ENCODE measurements at places on chromosomes 1 and 21. TPM values are rescaled to one million over a fixed set of nuclear protein-coding genes. Genes with fewer than 3 reads are reported as not detected.

The TNFRSF8 gene
- total RNA-seq = 26.1 TPM

DNA sequence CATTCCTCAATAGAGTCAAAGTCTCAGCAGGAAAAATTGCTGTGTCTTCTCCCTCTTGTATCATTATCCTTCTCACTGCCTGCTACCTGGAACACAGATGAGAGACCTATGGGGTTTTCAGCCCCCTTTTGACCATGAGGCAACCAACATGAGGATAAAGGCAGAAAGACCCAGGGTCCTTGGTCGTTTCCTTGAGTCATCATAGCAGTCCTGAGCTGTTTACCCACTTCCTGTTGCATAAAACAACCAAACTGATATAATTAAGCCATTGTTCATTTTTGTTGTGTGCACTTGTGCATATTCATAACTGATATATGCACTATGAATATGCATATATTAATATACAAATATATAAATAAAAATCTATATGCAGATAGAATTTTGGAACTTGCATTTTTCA is 188.3 kb upstream of the MAP1LC3C start:
- H3K27me3 ChIP-seq = no peaks in the 10 kb centered on the region
- H3K27ac ChIP-seq = no peak overlapping the region
- H3K36me3 ChIP-seq = no peaks in the 10 kb centered on the region
- DNase-seq = no peak

DNA sequence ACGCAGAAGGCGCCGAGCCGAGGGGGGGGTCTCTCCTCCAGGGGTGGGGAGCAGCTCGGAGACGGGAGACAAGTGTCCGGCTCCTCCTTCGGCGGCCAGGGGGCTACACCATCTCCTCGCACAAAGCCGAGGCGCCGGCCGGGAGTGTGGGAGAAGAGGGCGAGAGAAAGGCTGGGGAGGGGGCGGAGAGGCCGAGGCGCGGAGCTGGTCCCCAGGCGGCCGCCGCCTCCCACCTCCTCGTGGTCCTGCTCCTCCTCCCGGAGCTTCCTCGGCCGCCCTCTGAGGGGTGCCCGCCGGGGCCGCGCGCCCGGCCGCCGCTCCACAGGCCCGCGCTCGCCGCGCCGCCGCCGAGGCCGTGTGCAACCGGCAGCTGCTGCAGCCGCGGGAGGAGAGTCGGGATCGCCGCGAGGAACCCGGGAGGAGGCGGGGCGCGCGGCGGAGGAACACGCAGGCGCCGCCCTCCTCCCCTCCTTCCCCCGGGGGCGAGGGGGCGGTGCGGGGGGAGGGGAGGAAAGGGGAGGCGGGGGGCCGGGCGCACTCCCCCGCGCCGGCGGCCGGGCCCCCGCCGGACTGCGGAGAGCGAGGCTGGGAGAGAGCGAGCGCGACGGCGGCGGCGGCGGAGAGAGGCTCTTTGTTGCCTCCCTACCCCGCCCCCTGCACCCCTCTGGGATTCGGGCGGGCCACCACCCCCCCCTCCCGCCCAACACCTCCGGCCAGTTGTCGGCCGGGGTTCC is at the start of gene ENAH:
ENAH (minus strand) TSS at position 395 of the 734 bp plus-strand sequence. CDS start 433 bp downstream, outside the sequence.
- peak; percentile 88 for DNase-seq
- H3K4me3 ChIP-seq = peak within 1 kb of the TSS; percentile 98
- peaks cover 31% of the 10 kb centered on the region for H3K4me1 ChIP-seq
- H3K27ac ChIP-seq = peak within 1 kb of the TSS; percentile 99
- no peaks in the 10 kb centered on the region for H3K36me3 ChIP-seq

GRCh38 chr1:245216366-245217115 is 61.8 kb downstream of the KIF26B start:
- DNase-seq = peak; percentile 34
- H3K4me3 ChIP-seq = no peak overlapping the region
- H3K27me3 ChIP-seq = no peaks in the 10 kb centered on the region
- H3K4me1 ChIP-seq = peaks cover 14% of the 10 kb centered on the region

The PTPRU gene
- 105 TPM for total RNA-seq

The TMEM52 gene
- 13.4 TPM for total RNA-seq

GRCh38 chr1:55423376-55423775 is 208.2 kb upstream of the USP24 start:
- no peak overlapping the region for H3K4me3 ChIP-seq
- no peaks in the 10 kb centered on the region for H3K36me3 ChIP-seq
- DNase-seq = no peak
- no peaks in the 10 kb centered on the region for H3K27me3 ChIP-seq

GRCh38 chr1:149978547-149979023 is 31.9 kb downstream of the OTUD7B start:
- H3K27ac ChIP-seq = no peak overlapping the region
- H3K4me3 ChIP-seq = no peak overlapping the region
- no peak for DNase-seq
- no peaks in the 10 kb centered on the region for H3K27me3 ChIP-seq

- no peak for DNase-seq
- H3K27ac ChIP-seq = no peak overlapping the region
- H3K4me1 ChIP-seq = peaks cover 6% of the 10 kb centered on the region
- H3K27me3 ChIP-seq = no peaks in the 10 kb centered on the region
- H3K36me3 ChIP-seq = no peaks in the 10 kb centered on the region
Measured at GRCh38 chr1:90795431-90795830, 78.3 kb upstream of the BARHL2 start.

GRCh38 chr21:42232176-42232825 is 13.4 kb downstream of the ABCG1 start:
- H3K27ac ChIP-seq = no peak overlapping the region
- H3K4me1 ChIP-seq = peaks cover 19% of the 10 kb centered on the region
- no peak overlapping the region for H3K4me3 ChIP-seq
- H3K27me3 ChIP-seq = peaks cover 31% of the 10 kb centered on the region
- DNase-seq = no peak

DNA sequence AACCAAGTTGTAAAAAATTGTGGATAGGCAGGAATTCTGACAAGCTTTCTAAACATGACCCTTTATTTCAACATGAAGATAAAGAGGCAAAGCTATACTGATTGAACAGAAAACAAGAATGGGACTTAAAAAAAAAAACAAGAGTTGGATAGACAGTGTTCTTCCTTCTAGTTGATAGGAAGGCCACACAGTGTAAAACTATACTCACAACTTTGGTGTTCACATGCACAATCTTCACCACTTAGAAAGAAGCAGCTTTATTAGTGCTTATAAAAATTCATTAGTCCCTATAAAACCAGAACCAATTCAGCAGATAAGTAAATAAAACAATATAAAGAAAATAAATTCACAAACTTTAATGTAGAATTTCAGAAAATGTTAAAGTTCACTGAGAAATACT is 101.8 kb downstream of the AKT3 start:
- H3K4me1 ChIP-seq = peaks cover 29% of the 10 kb centered on the region
- no peaks in the 10 kb centered on the region for H3K36me3 ChIP-seq
- no peak for DNase-seq
- no peak overlapping the region for H3K27ac ChIP-seq
- H3K27me3 ChIP-seq = no peaks in the 10 kb centered on the region

GRCh38 chr1:31111290-31111951 is 45.9 kb upstream of the PUM1 start:
- DNase-seq = peak; percentile 77
- H3K4me3 ChIP-seq = no peak overlapping the region
- H3K27me3 ChIP-seq = no peaks in the 10 kb centered on the region

DNA sequence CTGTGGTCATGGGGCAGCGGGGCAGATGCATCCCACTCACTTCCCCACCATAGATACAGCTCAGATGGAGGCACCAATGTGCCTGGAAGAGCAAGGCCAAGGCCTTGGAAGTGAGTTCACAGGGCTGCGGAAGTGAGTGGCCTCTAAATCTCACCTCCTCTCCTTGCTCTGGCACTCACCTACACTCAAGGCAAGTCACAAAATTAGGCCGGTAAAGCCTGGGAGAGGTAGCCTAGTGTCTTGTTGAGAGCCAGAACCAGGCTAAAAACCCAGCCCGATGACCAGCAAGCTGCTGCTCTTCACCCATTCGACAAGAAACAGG is 57.5 kb downstream of the SSBP3 start:
- no peak overlapping the region for H3K4me3 ChIP-seq
- no peak for DNase-seq
- H3K27ac ChIP-seq = peak overlapping the region; percentile 55
- H3K27me3 ChIP-seq = no peaks in the 10 kb centered on the region
- no peaks in the 10 kb centered on the region for H3K36me3 ChIP-seq
- H3K4me1 ChIP-seq = peaks cover 58% of the 10 kb centered on the region

GRCh38 chr1:117605774-117606648 is at the start of gene TENT5C:
Gene TENT5C (plus strand): TSS chr1:117606048. CDS start chr1:117622869, 16,821 bp downstream.
- no peak within 1 kb of the TSS for H3K27ac ChIP-seq
- peaks cover 51% of the 10 kb centered on the region for H3K27me3 ChIP-seq
- DNase-seq = peak; percentile 98
- H3K4me1 ChIP-seq = peaks cover 25% of the 10 kb centered on the region
- H3K36me3 ChIP-seq = no peaks in the 10 kb centered on the region
- H3K4me3 ChIP-seq = peak within 1 kb of the TSS; percentile 94

DNA sequence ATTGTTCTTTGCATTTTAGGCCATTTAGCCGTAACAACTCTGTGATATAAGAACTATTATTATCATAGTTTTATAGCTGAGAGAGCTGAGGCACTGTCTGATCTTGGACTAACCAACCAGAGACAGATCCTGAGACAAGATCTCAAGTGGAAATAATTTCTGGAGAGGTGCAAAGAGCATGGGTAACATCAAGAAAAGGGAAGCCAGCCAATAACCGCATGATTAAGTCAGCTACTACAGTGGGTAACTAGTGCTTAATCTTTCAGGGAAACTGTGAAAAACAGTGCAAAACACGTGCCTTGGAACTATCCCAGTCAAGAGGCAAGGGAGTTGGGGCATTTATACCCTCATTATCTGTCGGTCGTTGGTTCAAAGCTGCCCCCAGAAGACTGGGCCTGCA is 105.8 kb downstream of the OMA1 start:
- H3K27me3 ChIP-seq = no peaks in the 10 kb centered on the region
- H3K36me3 ChIP-seq = no peaks in the 10 kb centered on the region
- no peaks in the 10 kb centered on the region for H3K4me1 ChIP-seq
- no peak for DNase-seq
- H3K27ac ChIP-seq = no peak overlapping the region
- H3K4me3 ChIP-seq = no peak overlapping the region

DNA sequence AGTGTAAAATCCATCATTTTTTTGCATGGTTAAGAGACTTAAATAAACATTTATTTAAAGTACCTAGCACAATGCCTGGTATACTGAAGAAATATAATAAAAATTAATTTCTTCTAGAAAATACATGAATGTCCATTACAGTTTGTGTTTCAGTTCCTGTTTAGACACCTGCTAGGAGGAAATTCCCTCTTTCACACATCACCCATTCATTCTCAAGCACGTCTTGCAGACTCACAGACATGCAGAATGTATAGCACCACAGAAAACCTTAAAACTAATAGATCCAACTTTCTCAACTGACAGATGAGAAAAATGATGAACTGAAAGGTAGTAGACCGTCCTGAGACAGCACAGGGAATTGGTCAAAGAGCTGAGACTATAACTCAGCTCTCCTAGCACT is 172.2 kb upstream of the C8B start:
- no peaks in the 10 kb centered on the region for H3K36me3 ChIP-seq
- DNase-seq = no peak
- no peaks in the 10 kb centered on the region for H3K4me1 ChIP-seq
- H3K27me3 ChIP-seq = no peaks in the 10 kb centered on the region
- no peak overlapping the region for H3K27ac ChIP-seq

DNA sequence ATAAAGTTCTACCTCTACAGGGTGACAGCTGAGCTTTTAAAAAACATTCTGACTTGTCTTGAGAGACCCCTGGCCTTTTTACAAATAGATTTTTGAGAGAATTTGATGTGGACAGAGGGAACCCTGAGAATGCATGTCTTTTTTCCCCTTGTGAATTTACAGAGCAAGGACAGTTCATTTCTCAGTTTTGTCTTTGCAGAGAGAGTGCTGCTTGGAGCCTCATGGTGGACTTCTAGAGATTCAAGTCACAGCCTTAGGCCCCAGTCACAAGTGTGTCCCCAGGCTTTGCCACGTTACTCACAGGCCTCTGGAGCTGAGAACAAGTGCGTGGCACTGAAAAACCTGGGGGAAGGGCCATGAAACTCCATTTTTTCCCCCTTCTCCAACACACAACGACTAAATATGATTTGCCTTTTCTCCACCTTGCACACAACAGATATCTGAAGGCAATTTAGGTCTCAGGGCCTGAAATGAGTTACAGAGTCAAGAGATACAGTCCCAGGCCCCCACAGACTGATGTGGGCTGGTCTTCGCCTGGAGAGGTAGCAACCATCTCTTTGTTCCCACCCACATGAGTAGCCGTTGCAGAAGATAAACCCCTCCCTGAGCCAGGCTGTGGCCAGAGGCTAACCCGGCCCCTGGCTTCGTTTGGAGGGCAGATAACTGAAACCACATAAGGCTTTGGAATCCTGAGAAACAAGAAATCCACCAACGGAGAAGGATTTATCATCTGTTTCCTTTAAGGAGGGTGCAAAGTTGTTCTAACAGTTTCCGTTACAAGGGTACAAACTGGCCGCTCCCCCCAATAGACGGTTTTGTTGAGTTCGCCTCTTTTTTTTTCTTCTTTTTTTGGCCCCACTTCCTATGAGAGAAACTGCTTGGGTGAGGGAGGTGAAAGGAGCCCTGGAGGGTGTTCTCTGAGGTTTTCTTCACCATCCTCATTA is 1.0 kb upstream of the PIGV start:
- no peaks in the 10 kb centered on the region for H3K36me3 ChIP-seq
- no peaks in the 10 kb centered on the region for H3K27me3 ChIP-seq
- DNase-seq = peak; percentile 69
- peaks cover 37% of the 10 kb centered on the region for H3K4me1 ChIP-seq

The TPTE gene
- not detected for total RNA-seq

DNA sequence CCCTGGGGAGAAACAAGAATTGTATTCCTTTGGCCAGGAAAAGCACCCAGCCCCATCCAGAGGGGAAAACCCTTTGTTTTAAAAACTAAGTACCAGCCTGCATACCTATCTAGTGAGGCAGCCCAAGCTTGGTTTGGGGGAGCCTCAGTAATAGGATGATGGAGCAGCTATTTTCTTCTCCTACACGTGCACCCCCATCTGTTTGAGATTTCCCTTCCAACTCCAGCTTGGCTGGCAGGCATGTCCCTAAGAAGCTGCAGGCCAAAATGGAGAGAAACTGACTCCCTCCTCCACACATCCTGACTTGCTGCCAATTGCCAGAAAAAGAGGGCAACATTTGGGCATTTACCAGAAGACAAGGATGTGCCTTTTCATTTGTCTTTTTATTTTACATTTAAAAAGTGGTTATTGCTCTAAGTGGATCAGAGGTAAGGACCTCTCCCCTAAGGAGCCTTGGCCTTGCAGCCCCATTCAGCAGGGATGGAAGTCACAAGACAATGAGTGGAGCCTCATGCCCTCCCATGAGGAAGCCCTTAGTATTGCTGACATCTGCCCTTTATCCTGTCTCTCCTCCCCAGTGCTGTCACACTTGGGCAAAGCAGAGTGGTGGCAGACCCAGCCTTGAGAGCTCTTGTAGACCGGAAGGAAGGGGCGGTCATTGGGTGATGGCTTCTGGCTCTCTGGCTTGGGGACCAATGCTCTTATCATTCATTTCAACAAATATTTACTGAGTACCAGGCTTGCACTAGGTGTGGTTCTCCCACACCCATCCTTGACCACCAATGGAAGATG is 8.6 kb downstream of the FNDC5 start:
- H3K27ac ChIP-seq = no peak overlapping the region
- DNase-seq = no peak
- no peak overlapping the region for H3K4me3 ChIP-seq
- no peaks in the 10 kb centered on the region for H3K4me1 ChIP-seq

The IL12RB2 gene
- 0.31 TPM for total RNA-seq

Measured in GM23338 (cell line).